ENCODE measurements at places on chromosomes 16 and 17. TPM values are rescaled to one million over a fixed set of nuclear protein-coding genes. Genes with fewer than 3 reads are reported as not detected.
A peak's percentile ranks its signal among the peaks of the same experiment; 100 is the strongest.

RAPGEFL1 gene
- total RNA-seq, result 1.9 TPM

DNA sequence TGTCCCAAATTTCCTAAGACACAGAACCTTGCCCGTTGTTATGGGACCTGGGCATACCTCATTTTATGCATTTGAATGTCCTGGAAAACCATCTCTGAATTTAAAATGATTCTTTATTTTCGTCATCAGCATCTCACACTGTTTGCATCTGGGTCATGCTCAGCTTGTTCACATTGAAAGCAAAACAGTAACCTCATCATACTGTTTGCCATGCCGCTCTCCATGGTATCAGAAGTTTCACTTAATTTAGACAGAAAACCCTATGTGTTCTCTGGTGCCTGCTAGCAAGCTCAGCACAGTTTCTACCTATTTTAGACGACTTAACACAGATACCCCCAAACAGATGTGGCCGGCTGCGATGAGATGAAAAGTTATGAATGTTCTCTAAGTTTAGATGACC lies 292.1 kb downstream of the SNX29 start:
- peak; percentile 7 for DNase-seq

- DNase-seq, result no peak
Measured at GRCh38 chr17:64185101-64185500, 55.2 kb upstream of the ERN1 start.

DNA sequence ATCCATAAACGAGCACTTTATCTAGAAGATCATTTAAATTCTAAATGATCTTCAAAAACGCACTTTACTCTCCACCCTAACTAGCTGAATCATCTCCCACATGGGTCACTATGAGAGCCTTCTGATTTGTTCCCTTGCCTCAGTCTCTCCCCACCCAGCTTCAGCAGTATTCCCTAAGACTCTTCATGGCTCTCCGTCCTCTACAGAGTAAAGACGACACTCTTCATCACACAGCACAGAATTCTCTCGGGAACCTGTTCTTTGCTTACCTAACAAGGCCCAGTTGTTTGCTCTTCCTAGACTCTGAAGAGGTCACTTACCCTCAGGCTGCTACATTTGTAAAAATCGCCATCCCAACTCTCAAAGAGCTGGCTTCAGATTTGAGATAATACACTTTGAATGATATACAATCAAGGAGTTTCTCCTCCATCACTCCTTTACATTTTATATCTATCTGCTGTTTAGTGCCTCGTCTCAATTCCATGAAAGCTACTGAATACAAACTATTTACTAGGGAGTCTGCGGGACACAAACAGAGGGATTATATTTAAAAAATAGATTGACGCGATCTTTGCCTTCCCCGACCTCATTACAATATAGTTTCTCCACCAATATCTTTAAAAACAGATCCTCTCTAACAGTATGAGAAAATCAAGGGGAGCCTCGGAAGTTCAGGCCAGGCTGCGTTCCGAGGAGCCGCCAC lies 511 bp upstream of the LIG3 start:
- no peak for DNase-seq

GRCh38 chr17:77315010-77315409 lies 174.2 kb downstream of the SEC14L1 start:
- no peak for DNase-seq

- no peak for DNase-seq
Measured at GRCh38 chr17:39818358-39819000, 45.6 kb downstream of the IKZF3 start.

DNA sequence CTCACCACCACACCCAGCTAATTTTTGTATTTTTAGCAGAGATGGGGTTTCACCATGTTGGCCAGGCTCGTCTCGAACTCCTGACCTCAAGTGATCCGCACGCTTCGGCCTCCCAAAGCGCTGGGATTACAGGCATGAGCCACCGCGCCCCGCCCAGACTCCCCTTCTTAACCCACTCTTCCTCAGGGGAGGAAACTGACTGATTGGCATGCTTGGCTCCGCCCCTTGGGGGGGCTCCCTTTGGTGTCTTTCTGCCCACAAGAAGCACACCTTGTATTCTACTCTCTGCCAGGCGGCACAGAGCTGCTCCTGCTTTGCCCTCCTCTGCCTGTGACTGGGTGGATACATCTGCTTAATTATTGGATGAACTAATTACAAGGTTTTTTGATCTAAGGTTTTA lies 4.7 kb upstream of the ASGR2 start:
- no peak for DNase-seq

DNA sequence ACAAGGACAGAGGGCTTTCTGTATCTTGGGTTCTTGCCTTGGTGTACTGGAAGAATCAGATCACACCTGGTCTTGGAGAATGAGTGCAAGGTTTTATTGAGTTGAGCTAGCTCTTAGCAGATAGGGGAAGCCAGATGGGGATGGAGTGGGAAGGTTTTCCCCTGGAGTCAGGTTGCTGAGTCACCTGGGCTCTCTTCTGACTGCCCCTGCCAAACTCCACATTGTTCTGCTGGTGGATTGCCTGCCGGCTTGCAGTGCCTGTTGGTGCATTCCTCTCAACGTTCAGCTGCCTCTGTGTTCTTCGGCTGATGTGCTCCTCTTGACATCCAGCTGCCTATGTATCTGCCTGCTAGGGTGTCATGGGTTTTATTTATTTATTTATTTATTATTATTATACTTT lies 1431.1 kb downstream of the CDH8 start:
- DNase-seq, result no peak

DNA sequence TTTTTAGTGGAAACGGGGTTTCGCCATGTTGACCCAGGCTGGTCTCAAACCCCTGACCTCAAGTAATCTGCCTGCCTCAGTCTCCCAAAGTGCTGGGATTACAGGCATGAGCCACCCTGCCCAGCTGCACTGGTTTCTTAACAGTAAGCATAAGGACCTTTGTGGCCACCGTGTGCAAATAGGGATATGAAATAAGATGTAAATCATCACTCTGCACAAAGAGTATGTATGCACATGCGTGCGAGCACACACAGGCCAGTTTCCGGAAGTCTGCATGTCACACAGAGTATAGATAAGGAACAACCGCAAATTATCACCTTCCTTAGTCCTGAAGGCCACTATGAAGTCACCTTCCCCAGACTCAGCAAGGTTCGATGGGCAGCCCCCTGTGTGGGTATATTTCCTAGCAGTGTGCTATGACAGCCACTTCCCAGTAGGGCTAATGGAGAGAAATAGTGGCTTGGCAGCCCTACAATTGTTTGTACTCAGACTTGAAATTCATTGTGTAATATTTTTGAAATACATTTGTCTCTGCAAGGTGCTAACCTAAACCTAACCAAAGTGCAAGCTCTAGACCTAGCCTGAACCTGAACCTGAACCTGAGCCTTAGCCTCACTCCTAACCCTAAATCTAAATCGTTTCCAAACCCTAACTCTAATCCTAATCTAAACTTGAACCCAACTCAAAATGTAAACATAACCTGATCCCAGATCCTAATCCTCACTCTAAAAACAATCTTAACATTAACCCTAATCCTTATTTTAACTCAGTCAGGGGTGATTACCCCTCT lies 48.4 kb upstream of the SKAP1 start:
- DNase-seq, result no peak

GRCh38 chr17:83199500-83200201 lies 120.2 kb downstream of the METRNL start:
- peak; percentile 36 for DNase-seq

DNA sequence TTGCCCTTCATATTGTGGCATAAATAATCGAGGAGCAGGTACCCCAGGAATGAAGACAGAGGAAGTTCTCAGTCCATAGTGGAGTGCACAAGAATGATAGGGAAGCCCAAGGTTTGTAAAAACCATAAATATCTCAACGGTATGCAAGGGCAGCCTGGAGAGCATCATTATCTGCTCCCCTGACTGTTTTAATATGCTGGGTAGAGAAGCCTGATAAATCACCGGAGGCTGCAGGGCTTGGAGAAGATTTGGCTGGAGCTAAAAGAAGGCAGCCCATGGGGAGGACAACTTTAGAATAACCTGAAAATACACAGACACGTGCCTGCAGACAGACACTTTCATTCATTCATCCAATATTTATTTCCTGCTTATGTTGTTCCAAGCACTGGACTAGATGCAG lies 205.2 kb upstream of the RPL38 start:
- no peak for DNase-seq

DNA sequence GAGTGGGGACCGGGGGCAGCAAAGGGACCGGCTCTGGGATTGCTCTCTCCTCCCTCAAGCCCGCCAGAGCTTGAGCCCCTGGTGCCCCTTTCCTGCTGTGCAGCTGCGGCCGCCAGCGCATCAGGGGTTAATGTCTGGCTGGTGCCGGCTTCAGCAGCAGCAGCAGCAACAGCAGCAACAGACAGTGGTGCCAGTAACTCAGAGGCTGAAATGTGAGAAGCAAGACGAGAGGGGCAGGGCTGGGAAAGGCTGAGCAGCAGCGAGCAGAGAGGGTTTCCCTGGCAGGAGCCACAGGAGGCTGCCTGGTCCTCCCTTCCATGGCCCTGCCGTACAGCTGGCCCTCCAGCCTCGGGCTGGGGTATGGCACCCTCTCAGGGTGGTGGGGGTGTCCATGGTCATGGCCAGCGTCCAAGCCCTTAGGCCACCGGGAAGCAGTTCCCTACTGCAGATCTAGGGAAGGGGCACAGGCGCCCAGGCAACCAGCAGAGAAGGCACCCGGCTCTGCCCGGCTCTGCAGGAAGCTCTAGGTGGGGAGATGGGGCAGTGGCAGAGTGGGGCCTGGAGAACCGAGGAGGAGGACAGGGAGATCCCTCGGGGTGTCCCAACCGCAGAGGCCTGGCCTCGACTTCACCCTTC lies 21.1 kb upstream of the TFAP4 start:
- no peak for DNase-seq

DNA sequence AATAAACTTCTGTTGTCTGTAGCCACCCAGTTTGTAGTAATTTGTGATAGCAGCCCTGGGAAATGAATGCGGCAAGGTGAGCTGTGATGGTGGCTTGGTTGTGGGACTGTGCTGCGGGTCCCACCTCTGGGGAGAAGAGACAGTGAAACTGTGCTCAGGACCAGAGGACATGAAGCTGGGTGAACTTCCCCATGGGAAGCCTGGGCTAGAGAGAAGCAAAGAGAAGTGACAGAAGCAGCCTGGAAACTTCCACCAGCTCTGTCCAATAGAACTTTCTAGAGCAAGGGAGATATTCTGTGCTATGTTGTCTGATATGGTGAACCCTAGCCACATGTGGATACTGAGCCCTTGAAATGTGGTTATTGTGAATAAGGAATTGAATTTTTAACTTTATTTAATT lies 51.5 kb upstream of the EMP2 start:
- DNase-seq, result no peak

- no peak for DNase-seq
Measured at GRCh38 chr16:49112754-49113153, 168.9 kb downstream of the CBLN1 start.

SLC22A31 gene
- not detected for total RNA-seq

- DNase-seq, result no peak
Measured at GRCh38 chr17:66948061-66948750, 16.3 kb upstream of the CACNG4 start.

GSDMA gene
- not detected for total RNA-seq

TBC1D3I gene
- 0.05 TPM for total RNA-seq

SERPINF2 gene
- total RNA-seq, result 0.17 TPM

PFAS gene
- 21.8 TPM for total RNA-seq

TP53TG3 gene
- not detected for total RNA-seq

GRCh38 chr17:32222621-32223020 lies 43.0 kb upstream of the RHBDL3 start:
- DNase-seq, result no peak
